ENCODE measurements at places on chromosomes 16 and 17.

GRCh38 chr16:63938661-63939060 lies 1183.2 kb downstream of the CDH11 start:
- DNase-seq = no peak

GRCh38 chr17:5260542-5260941 lies 21.5 kb upstream of the RABEP1 start:
- no peak for DNase-seq

DNA sequence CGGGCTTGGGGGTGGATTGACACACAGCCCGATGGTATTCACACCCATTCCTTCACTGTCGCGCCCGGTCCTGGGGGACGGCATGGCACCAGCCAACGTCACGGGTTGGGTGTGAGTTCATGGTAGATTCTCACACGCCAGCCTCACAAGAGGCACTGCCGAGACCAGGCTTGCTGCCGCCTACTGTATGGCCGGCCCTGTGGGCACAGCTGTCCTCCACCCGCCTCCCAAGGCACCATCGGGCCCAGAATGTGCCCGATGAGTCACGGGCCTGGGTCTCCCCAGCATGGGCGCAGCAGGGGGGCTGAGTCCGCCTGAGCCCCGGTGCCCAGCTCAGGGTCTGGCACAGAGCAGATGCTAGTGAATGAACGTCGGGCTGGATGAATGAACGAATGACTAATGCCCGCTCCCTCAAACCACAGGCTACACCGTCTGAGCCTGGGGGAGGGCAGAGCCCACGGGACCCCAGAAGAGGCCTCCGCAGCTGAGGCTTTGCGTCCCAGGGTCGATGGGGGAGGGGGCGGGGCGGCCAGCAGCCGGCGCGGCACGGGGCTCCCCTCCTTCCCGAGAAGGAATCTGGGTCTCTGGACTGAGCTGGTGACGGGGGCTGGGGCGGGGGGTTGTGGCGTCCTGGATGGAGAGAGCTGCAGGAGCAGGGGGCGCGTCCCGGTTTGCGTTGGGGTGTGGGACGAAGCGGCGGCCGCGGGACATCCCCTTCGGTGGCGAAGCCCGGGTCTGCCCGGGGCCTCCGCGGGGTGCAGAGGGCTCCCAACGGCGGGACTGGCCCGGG lies 829 bp downstream of the PITPNM3 start:
- DNase-seq = no peak

DNA sequence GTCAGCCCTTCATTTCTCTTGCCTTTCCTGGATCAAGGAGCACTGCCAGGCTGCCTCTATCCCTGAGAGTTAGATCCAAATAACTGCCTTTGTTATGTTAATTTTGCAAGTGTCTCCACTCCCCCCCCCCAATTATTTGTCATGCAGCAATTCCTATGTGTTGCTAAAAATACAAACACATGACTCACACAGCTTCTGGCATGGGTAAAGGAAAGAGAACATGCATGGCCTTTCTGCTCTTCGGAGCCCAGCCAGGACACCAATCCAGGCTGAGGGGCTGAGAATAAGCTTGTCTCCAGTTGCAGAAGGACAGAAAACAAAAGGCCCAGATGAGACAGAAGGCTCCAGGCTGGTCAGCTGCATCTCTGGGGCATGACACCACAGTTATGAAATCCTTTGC lies 148.0 kb upstream of the TNRC6C start:
- no peak for DNase-seq

DNA sequence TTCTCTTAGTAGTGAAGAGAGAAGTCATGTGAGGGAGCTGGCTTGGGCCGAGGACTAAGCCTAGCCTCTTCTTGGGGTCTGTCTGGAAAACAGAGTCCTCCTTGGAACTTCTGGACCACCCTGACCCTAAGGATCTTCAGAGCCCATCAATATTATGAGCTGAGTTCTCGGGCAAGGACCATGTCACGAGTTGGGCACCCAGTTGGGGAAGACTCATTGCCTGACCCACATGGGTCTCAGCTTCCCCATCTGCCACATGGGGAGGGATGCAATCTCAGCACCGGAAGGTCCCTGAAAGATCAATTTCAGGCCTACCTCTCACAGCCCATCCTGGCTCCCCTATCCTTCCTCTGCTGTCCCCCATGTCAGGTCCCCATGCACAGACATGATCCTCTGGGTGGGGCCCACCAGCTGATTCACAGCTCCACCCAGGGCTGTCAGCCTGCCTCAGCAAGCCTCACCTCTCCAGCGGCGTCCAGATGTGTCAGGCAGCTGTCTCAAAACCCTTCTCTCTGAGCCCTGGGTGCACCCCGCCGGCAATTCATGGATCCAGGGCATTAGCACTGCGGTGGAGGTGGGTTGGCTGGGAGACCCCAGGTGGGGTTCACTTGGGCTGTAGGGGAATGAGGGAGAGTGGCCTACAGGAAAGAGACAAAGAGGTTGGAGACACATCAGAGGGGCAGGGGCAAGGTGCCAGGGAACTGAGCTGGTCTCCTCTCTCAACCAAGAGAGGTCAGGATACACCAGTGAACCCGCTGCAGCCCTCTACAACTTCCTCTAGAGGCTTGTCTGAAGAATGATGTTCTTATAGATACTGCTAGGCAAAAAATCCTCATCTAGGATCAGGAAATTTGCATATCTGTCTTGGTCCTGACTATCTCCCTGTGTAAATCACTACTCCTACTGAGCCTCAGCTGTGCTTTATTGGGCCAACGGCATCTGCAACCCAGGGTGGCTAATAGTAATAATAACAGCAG lies 1.8 kb downstream of the NLRP1 start:
- no peak for DNase-seq

- no peak for DNase-seq
Measured at GRCh38 chr17:72511242-72511641, 390.4 kb downstream of the SOX9 start.

- no peak for DNase-seq
Measured at GRCh38 chr17:54903375-54903774, 2.7 kb downstream of the TOM1L1 start.

DNA sequence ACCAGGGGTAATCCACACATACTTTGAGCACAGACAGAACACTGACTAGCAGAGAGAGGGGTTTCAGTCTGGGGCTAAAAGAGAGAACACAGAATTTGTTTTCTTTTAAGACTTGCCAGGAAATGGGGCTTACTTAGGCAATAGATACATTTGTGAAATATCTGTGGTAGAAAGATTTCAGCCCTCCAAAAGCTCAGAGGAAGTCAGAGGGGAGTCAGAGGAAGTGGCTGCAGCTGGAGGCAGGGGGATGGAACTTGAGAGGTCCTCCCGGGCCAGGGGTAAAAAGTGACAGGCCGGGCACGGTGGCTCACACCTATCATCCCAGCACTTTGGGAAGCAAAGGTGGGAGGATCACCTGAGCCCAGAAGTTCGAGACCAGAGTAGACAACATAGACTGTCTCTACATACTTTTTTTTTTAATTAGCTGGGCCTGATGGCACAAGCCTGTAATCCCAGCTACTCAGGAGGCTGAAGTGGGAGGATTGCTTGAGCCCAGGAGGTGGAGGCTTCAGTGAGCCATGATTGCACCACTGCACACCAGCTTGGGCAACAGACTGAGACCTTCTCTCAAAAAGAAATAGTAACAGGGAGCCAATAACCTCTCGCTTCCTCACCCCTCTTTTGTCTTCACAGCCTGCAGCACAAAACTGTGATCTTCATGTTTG lies 49.9 kb downstream of the NLRC5 start:
- DNase-seq = no peak

DNA sequence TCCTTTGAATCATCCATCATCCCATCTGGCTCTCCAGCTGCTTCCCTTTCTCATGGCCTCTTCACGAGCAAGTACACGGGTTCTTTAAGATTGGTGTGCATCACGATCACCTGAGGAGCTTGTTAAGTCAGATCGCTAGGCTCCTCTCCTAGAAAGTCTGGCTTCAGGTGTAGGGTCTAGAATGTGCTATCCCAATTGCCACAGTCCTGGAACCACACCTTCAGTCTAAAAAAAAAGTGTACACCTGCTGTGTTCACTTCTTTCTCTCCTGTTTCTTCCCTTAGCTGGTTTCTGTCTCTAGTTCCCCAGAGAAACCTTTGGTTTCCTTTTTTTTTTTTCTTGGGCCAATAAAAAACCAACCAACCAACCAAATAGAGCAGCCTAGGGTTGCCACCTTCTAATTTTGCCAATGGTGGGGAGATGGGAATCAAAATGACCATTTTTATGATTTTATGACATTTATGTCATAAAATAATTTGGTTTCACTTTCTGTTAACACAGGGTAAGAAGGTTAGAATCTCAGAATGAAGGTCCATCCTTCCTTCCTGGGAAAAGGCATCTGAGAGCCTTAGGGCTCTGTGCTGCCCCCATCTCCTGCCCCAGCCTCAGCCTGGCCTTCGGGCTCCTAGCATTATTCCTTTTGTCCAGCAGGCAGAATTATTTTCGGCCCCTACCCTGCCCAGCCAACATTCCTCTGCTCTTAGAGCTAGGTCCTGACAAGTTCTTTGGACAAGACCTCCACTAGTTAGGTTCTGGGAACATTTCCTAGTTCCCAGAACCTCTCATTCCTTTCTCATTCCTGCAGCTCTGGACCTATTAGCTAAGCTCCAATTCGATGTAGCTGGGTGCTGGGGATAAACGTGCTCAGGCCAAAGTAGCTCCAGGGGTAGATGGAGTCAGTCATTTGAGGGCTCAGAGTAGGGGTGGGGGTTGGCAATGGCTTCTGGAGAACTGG lies 1.9 kb upstream of the GGT6 start:
- DNase-seq = no peak

DNA sequence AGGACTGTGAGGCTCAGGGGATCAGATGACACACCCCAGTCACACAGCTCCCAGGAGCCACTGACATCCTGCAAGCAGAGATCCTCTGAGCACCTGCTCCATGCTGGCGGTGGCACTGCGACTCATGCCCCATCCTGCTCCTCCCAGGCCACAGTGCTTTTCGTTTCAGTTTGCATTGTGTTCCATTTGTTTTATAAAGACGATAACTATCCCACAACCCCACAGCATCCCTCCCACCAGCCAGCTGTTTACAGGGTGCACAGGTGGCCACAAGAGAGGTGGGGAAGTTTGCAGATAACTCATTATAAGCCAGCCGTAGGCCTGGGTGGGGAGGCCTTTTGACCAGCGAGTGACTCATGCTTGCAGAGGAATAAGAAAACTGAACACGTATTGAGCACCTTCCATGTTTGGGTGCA lies 28.2 kb downstream of the BCO1 start:
- no peak for DNase-seq

DNA sequence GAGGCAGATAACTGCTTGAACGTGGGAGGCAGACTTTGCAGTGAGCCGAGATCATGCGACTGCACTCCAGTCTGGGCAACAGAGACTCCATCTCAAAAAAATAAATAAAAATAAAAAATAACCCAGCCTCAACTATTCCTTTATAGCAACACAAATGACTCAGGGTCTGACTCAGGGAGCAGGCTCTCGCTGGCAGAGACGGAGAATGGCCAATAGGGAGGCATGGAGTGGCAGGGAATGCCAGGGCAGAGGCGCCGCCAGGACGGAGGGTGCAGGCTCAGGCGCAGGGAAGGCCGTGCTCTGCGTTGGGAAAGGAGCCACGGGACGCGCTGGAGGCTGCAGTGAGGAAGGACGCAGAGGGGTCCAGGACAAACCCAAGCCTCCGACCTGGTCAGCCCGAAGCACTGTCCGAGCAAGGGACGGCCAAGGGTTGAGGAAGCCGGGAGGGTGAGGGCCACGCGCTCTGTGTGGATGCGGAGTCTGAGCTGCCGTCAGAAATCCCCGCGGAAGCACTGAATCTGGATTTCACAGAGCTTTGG lies 40.3 kb downstream of the PKD1 start:
- DNase-seq = no peak
